Stimulated activated CD8-positive, alpha-beta memory T cell treated with anti-CD3 and anti-CD28 coated beads, Interleukin-15, amount 100 ng/mL, for 24 hours (primary cell): ENCODE measurements at places on chromosomes 13 and 19.

DNA sequence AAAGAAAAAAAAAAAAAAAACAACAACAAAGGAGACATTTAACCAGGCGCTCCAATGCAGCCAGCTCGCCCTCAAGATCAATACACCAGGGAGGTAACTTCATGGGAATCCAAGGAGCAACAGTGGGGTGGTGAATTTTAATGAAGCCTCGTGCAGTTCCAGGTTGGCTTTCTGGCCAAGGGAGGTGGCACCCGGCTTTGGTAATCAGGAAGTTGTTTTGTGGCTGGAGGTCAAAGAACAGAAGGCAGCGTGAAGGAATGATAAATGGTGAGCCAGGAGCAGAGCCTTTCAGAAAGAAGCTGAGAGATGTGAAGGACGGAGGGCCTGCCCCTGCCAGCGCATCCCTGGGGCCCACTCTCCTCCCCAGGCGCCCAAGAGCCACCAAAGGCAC, 188.2 kb upstream of the TSC22D1 start:
- no peak for DNase-seq

DNA sequence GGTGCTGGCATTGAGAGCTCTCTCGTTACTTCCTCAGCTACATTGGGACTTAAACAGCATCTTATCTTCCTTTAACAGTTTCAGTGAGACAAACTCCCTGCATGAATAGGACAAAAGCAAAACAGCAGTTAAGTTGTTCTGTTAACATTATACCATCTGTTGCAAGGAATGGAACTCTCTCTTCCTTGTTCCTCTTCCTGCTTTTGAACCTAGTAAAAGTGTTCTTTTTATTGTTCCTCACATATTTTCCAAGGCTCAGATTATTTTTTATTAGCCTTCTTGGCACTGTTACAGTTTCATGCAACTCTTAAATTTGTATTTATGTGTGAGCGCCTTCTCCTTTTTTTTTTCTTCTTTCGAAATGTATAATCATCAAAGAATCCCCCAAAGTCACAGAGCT, 202.6 kb upstream of the UFM1 start:
- DNase-seq, result no peak

DNA sequence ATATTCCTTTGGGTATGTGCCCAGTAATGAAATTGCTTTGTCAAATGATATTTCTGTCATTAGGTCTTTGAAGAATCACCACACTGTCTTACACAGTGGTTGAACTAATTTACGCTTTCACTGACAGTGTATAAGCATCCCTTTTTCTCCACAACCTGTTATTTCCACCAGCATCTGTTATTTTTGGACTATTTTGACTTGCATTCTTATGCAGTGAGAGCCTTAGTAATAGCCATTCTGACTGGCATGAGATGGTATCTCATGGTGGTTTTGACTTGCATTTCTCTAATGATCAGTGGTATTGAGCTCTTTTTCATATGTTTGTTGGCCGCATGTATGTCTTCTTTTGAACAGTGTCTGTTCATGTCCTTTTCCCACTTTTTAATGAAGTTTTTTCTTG, 92.0 kb upstream of the SPATA13 start:
- no peak for DNase-seq

DNA sequence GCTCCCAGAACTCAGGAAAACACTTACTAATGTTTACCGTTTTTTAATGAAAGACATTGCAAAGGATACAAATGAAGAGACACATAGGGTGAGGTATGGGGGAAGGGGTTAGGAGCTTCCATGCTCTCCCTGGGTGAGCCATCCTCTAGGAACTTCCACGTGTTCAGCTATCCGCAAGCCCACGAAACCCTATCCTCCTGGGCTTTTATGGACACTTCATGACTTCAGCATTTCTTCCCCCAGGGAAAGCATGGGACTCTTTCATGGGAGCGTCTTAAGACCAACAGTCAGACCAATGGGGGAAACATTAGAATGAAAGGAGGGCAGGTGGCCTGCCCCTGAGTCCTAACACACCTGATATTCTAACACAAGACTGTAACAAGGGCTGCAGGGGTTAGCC, 6.6 kb upstream of the ESD start:
- DNase-seq, result no peak

DNA sequence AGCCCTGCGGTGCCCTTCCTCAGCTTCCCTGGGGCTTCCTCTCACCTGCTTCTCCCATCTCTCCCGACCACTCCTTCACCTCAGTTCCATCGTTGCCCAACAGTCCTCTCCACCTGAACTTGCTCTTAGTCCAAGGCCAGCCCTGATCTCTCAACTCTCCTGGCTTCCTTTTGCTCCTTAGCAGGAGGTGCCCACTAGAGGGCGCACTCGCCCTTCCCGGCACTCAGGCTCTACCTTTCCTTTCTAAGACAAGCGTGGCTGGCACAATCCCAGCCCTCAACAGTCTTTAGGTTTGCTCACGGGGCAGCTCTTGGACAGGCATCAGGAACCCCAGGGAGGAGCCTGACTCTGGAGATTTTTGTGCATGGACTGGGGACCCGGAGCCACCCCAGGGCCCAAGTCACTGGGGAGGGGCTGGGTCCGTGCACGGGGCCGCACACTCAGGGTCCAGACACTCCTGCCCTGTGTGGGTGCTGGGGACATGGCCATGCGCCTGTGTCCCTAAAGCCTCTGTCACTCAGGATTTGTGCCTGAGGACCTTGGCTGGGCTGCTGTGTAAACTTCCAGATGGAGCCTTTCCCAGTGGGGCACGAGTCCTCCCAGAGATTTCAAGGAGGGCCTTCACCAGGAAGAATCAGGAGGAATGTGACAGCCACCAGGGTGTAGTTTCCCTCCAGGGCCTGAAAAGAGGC, 12.1 kb upstream of the CEACAM8 start:
- DNase-seq, result peak; percentile 48

- DNase-seq, result no peak
Measured at GRCh38 chr13:90415902-90416301, 931.6 kb upstream of the MIR17HG start.

DNA sequence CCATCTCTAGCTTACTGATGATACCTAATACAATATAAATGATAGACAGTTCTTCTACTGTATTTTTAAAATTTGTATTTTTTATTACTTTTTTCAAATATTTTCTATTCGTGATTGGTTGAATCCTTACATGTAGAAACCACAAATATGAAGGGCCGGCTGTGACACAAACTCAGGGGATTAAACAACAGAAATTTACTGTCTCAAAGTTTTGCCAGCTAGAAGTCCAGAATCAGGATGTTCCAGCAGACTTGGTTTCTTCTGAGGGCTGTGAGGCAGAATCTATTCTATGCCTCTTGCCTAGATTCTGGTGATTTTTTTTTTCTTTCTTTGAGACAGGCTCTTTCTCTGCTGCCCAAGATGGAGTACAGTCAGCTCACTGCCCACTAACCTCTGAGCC, 13.8 kb downstream of the FPR1 start:
- no peak for DNase-seq

- no peak for DNase-seq
Measured at GRCh38 chr13:51717786-51718398, 86.1 kb downstream of the DHRS12 start.

DNA sequence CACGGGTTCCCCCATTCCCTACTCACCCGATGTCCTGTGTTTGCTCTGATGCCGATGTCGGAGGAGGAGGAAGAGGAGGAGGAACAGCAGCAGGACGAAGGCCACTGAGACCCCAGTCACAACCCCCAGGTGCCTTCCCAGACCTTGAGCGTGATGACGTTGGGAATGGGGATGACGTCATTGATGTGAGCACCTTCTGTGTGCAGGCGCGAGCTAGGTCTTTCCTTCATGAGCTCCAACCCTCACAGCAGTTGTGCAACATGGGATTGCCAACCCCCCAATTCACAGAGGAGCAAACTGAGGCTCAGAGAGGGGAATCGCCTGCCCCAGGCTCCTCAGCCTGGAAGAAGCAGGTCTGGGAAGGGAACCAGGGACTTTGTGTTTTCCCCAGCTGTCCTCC, 4.2 kb downstream of the LILRB5 start:
- DNase-seq, result no peak
